ENCODE measurements at places on chromosomes 1 and 21.

DNA sequence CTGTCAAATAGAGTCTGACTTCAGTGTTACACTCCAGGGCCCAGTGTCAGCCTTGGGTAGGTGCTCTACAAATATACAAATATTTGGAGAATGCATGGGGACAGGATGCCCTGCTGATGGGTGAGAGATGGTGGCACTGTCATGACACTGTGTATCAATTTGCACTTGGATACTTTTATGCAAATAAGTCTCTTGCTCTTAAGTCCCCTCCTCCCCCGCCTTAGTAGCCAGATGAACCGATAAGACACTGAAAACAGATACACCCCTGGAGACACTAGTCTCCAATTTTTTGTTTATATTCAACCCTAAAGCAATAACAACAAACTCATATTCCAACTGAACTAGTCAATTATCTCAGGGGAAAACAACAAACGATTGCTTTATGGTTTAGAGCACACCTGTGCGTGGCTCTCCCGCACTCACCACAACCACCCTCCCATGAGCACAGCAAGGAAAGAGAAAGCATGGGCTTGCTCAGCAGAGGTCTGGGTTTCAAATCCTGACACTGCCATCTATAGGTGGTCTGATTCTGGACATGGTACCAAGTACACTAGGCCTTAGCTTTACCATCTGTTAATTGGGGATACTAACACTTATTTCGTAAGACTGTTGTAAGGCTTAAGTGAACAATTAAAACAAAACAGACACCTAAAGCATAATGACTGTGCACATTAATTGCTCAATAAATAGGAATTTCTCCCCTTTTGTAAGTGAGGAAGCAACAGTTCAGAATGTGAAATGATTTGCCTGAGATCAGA is 50.3 kb downstream of the HIVEP3 start:
- no peak for DNase-seq

DNA sequence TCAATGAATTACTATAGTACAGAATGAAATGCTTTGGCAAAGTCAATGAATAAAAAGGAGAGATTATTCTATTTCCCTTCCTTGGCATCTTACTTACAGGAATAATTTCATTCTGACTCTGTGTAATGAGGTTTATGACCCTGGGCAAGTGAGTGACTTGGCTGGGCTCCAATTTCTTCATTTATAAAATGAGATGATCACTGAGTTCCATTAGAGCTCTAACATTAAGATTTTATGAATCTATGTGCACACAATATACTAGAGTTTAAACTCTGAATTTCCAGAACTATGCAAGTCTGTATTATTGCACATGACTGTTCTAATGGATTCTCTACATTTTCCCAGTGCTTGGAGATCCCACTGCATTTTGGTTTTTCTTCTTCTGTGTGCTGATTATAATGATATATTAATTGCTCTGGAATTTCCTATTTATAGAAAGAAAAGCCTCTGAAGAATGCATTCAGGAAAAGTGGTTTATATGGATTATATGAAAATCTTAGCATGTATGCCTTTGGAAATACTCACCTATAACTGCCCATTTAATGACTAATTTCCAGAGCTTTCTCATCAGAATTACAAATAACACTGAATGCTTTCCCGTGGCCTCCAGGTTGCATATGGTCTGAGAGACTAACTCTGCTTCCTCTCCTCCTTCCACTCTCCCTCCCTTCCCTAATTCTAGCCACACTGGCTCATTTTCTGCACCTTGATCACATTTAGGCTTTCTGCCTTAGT is 97.4 kb upstream of the CHRM3 start:
- no peak for DNase-seq

DNA sequence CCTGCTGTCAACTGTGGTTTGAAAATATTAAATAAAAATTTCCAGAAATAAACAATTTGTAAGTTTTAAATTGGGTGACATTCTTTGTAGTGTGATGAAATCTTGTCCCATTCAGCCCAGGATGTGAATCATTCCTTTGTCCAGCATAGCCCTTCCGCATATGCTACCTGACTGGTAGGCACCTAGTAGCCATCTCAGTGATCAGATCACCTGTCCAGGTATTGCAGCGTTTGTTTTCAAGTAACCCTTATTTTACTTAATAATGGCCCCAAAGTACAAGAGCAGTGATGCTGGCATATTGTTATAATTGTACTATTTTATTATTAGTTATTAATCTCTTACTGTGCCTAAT is 351.6 kb upstream of the B3GALT2 start:
- DNase-seq = no peak

GRCh38 chr1:99363531-99363930 is 99.2 kb downstream of the PLPPR4 start:
- no peak for DNase-seq

DNA sequence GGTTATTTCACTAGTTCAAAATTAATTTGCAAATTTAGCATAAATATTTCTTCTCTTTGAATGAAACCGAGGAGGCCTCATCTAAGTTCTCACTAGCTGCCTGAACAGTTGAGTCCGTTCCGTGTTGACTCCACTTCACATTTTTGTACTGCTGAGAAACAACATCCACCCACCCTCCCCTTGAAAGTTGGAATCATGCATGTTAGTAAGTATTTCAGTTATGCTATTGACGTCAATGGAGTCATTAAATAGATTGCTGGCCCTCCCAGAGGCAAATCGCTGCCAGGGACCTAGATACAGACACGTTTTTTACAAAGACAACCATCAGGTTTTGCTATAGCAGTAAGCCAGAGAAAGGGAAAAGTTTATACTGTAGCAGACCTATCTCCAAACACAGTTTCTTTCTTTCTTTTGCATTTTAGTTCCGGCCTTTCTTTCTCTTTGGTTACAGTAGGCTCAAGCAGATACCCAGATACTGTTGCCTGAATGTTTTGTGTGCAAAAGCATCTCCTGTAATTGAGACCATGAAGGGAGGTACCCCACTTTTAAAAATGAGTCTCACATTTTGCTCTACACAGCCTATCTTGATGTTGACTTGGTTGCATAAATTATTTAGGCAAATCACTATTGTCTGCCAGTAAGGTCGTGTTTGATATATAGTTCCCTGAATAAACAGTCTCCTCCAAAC is 262.6 kb upstream of the SGIP1 start:
- DNase-seq = no peak

DNA sequence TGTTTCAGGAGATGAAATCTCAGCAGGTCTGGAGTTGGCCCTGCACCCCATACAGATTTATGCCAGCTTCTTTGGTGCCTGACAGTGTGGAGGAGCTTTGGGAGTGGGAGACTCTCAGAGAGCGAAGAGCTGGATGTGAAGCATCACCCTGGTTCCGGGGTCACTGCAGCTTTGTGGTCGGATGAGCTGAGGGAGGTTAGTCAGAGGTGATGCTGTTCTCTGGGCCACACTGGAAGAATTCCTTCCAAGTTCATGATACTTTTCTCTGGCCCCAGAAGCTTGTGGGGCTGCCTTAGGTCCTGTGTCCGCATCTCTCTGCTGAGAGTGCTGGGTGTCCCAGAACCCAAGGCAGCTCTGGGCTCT is 467.8 kb downstream of the CAMTA1 start:
- DNase-seq = no peak

- DNase-seq = no peak
Measured at GRCh38 chr1:3236955-3237354, 168.0 kb downstream of the PRDM16 start.
